HS-5 (cell line): ENCODE measurements at places on chromosomes 3 and 15.

DNA sequence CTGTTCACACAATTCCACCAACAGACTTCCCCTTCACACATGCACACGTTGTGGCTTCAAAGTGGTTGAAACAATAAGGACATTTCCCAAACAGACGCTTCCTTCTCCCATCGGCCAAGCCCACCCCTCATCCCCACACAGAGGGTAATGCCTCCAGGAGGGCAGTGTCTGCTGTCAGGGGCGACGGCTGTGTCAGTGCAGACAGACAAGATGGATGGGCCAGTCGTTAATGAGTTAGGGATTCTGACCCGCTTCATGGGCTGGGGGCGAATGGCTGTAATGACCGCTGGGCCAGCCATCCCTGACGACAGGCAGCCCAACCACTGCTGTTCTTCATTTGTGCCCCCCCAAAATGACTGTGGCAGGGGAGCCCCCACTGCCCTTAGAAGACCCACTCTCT lies 20.2 kb upstream of the SKIC8 start:
- no peak for DNase-seq

- peak; percentile 83 for DNase-seq
These were observed 489.2 kb upstream of the UBE2E2 start for GRCh38 chr3:22713936-22714335.

DNA sequence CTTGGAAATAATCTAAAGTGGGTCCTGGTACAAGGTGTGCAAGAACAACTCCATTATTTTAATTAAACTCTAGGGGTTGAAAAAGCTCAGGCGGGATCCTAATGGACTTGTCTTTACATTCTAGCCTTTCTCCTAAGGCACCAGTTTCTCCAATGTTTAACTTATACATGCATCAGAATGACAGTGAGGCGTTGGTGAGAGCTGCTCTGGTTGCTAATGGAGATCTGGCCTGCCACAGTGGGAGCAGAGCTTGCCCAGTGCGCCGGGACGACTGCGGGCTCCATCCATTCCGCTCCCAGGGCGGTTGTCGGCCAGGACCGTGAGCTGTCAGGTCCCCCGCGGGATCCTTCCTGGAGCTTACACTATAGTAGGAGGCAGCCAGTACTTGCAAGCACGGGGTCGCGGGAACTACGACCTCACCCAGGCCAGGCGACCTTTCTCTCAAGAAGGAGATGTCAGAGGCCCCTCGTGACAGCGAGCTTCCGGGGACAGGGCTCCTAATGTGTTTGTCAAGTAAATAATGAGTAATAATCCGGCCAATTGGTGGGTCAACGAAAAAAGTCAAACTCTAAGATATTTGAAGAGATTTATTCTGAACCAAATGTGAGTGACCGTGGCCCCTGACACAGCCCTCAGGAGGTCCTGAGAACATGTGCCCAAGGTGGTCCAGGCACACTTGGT lies 991 bp upstream of the HIGD1A start:
- DNase-seq: no peak

DNA sequence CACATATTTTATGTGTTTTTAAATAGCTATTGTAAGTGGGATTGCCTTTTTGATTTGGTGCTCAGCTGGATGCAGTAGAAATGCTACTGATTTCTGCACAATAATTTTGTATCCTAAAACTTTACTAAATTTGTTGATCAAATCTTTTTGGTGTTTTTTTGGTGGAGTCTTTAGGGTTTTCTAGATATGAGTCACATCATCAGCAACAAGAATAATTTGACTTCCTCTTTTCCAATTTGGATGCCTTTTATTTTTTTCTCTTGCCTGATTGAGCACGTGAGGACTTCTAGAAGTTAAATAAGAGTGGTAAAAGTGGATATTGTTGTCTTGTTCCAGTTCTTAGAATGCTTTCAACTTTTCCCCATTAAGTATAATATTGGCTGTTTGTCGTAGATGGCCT lies 51.3 kb downstream of the TLNRD1 start:
- DNase-seq: no peak

- no peak for DNase-seq
These were observed 9.9 kb downstream of the CHRNB4 start for GRCh38 chr15:78630886-78631633.

DNA sequence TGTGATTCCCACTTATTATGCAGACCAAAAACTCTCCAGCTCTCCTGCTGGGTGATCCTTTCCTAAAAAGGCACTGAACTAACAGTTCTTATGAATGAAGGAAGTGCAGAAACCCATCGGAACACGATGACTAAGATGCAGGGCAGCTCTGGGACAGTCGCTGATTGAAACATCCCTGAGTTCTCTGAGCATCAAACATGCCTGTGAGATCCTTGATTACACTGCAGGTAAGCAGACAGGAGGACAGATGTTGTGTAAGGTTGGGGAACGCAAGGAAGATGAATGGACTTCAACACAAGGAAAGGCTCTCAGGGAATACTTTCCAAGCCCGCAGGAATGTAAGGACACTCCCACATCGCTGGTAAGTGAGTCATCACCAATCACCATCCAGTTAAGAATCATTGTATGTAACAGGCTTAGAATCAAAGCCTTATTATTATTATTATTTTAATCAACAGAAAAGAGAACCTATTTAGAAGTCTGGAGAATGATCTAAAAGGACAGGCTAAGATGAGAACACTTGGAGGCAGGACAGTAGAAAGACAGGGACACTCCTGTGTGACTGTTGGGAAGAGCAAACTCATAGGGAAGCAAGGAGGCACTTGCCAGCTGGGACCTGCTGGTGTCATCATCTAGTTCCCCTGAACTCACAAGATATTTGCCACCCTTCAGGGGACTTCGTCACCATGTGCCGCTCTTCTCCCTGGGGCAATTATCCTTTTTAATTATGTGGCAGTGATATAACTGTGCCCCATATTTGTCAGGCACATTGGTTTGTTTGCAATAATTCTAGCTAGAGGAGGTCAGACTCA lies 26.0 kb downstream of the TMEM158 start:
- DNase-seq: peak; percentile 92

GRCh38 chr3:58973796-58974195 lies 76.0 kb downstream of the CFAP20DC start:
- no peak for DNase-seq

DNA sequence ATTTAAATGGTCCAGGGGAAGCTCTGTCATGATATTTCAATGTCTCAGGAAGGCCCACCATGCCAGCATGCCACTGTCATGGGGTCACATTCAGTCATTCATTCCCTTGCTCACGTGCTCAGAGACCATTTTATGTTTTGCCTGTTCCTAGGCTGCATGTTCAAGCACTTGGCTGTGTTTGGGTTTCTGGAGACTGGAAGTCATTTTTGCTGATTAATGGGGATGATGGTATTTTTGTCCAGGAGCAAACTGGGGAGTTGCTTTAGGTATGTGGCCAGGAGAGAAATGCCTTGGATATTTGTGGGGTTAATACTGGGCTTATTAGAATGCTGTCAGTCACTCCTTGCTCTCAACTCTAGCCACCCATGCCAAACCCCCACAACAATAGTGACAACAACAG lies 303.5 kb downstream of the PTPRG start:
- no peak for DNase-seq

GRCh38 chr3:117600112-117600511 lies 890.5 kb downstream of the TUSC7 start:
- no peak for DNase-seq

GRCh38 chr3:58429657-58430056 lies 4.0 kb downstream of the PDHB start:
- DNase-seq: no peak

DNA sequence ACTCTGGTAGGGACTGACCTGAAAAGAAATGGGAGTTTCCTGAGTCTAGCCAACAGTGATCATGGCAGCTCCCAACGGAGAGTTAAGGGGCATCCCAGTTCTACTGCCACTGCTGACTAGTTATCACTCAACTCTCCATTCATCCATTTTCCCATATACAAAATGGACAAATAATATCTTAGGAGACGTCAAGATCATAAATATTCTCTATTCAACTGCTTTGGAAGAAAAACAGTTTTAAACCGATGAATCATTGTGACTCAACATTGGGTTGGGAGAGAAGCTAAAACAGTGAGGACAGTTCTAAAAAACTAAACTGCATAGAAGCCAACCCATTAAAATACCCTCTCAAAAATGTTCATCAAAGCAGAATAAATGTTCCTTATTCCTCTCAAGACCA lies 57.6 kb upstream of the CHRM5 start:
- DNase-seq: peak; percentile 19

- no peak for DNase-seq
These were observed 43.7 kb downstream of the OXNAD1 start for GRCh38 chr3:16308727-16309126.

- no peak for DNase-seq
These were observed 765 bp upstream of the UBE2E2 start for GRCh38 chr3:23202203-23202920.

DNA sequence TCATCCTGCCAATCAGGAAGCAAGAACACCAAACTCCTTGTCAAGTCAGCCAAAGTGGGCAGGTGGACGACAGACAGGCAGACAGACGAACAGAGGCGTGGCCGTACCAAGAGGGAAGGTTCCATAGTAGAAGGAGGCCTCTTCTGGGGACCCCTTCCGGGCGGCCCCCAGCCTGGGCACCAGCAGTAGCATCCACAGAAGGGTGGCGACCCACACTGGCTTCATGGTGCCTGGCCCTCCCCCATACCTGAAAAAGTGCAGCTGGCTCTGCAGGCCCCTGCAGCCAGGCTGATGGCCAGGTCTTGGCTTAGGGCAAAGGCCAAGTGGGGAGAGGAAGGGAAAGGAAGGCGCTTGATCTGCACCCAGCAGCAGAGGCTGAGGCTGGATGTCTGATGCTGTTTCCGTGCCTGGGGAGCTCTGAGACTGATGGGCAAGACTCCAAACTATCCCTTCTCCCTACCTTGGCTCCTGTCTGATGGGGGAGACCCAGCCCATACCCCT lies 607 bp downstream of the LCTL start:
- no peak for DNase-seq

DNA sequence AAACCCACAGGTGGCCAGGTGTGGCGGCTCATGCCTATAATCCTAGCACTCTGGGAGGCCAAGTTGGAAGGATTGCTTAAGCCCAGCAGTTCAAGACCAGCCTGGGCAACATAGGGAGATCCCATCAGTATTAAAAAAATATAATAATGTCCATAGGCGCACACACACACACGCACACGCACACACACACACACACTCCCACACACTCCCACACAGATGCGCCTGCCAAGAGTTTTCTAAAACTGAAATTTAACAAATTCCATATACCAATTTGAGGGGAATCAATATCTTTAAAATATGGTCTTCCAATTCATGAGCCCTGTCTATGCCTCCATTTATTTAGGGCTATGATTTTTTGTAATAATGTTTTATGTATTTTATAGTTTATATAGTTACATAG lies 17.0 kb downstream of the SHISA5 start:
- no peak for DNase-seq

GRCh38 chr3:114005481-114005880 lies 50.8 kb downstream of the CCDC191 start:
- no peak for DNase-seq

- no peak for DNase-seq
These were observed 340.9 kb upstream of the TBL1XR1 start for GRCh38 chr3:177538048-177538749.

- DNase-seq: no peak
These were observed 244.5 kb downstream of the CD47 start for GRCh38 chr3:107846279-107846852.

GRCh38 chr3:53223025-53223424 lies 32.8 kb downstream of the TKT start:
- DNase-seq: no peak

DNA sequence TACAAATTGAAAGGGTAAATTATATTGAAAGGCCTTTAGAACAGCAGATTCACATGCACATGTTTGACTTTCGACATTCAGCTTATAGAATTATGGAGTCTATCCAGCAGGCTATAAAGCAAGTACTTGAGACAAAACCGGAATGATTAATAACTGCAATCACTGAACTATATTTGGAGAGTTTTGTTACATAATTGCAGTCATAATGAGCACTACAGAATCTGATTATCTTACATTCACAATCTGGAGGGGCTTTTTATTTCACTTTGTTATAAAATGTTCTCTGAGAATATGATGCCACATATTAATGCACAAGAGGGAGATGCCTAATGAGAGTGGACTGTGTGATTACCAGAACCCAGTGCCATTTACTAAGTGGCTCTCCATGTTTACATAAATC lies 64.3 kb downstream of the NSUN3 start:
- no peak for DNase-seq

GRCh38 chr15:86988033-86988432 lies 908.4 kb downstream of the AGBL1 start:
- no peak for DNase-seq

GRCh38 chr3:78668302-78668701 lies 1099.5 kb downstream of the ROBO1 start:
- no peak for DNase-seq

- no peak for DNase-seq
These were observed 2.7 kb downstream of the IREB2 start for GRCh38 chr15:78440375-78441373.

DNA sequence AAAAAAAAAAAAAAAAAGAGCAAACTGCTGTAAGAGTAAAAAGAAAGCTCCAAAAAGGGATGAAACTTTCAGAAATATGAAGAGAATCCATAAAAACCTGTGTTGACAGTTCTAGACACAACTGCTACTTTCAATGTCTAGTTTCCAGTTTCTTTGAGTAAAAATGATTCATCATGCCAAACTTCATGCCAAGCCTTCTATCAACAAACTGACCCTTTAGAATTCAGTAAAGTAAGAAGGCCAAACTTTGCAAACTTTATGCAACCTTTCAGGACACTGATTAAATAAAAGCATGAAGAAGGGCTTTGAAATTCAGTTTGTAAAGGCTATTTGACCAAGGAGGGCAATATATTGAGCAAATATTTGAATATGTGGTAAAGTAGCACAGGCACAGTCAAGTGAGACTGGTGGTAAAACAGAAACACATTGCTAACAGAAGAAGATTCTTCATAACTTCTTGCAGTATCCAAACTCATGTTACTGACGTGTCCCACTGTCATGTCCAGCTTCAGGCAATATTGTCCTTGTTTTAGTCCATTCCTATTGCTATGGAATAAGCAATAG lies 56.3 kb upstream of the CFAP20DC start:
- no peak for DNase-seq

DNA sequence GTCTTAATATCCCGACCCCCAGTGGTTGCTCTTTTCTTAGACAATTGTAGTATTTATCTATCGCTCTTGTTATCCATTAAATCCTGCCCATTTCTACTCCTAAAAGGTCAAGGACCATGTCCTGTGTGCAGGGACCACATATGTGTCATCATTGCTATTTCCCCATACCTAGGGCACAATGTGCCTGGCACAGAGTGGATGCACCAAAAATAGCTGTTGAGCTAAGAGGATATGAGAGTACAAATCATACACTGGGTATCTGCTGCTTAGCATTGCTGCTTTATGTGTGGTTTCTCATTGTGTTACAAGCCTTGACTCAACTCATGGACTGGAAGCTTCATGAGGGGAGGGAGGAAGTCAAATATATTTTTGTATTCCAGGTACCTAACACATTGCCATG lies 3.4 kb upstream of the MITF start:
- DNase-seq: no peak
